ENCODE measurements at places on chromosomes 12 and 14.

DNA sequence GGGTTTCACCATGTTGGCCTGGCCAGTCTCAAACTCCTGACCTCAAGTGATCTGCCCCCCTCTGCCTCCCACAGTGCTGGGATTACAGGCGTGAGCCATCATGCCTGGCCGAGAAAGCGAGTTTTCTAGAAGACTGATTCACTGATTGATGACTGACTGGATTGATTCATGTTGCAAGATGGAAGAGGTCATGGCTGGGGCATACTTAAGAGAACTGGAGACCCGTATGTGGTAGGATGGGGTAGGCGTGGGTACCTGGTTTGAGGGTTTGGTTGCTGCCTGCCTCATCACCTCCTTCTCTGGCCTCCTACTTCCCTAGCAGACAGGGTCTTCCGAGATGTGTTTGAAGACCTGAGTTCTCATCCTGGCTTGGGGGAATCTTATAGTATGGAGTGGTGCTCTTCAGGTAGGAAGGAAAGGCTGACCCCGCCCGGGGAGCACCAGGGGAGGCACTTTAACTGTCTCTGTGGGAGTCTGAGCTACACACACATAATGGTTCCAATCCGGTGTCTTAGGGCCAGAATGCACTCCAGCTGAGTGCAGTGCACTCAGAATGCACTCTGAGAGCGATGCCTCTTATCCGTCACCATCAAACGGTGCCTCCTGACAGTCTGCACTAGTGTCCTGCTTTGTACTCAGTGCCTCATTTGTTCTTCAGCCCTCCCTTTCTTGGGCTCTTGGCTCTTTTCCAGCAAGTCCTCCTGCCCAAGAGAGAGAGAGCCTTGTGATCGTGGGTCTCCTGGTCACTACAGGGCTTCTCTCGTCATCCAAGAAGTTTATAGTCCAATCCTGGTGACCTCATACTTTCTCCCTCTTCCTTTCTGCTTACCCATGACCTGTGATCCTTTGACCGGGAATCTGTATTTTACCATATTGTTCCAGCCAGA lies 19.7 kb downstream of the PLEKHG3 start:
- peak; percentile 66 for DNase-seq

DNA sequence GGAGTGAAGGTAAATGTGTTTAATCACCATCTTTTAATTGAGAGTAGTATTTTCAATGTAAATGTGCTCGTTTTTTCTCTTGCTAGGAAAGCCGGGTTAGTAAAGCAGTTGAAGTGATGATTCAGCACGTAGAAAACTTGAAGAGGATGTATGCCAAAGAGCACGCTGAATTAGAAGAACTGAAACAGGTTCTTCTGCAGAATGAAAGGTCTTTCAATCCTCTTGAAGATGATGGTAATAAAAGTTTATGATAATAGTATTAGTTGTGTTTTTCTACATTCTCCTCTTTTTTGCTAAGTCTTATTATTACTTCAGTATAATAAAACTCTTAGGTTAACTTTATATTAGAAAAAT lies 93.9 kb downstream of the DNAI7 start:
- DNase-seq: no peak

- no peak for DNase-seq
Observed at GRCh38 chr12:89101440-89101839, 250.9 kb downstream of the DUSP6 start.

DNA sequence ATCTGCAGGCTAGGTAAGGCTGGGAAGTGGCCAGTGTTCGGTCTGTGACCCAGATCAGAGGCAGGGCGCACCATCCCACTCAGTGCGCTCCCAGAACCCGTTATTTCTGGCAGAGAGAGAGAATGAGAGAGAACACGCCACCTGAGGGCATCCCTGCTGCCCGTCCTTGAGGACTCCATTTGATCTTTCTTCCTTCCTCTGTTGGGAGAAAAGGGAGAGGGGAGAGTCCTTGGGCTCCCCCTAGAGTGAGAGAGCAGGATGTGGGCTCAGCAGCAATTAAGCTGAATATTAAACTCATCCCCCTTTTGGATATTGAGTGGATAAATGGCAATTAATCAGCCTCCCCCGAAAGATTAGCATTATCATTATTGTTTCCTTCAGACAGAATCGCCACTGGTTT lies 70.6 kb downstream of the IFT43 start:
- DNase-seq: no peak

DNA sequence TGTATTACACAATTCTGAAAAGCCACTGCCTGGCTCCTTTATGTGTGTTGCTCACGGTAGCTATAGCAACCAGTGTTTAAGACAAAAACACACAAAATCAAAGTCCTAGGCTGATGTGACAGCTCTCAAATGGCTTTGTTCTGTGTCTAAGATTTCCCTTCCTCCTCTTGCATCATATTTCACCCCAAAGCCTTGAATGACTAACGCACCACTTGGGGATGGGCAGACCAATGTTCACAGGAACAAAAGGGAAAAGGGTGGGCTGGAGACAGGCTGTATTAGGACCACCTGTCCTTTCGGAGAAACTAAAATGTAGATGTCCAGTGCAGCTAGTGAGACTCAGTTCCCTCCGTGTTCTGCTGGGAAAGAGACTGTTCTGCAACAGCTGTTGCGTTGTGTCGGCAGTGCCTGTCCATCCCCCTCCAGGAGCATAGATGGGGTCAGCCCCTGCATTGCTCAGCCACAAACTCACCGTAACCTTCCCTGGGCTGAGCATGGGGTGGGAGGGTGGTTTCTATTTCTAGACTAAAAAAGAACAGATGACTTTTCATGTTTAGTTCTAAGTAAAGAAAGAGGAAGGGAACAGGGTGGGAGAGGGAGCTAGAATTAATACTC lies 26.8 kb upstream of the DAAM1 start:
- DNase-seq: no peak

GRCh38 chr12:124992874-124993625 lies 395 bp upstream of the BRI3BP start:
- peak; percentile 33 for DNase-seq

- no peak for DNase-seq
Observed at GRCh38 chr14:32932302-32932913, 6.3 kb upstream of the NPAS3 start.

DNA sequence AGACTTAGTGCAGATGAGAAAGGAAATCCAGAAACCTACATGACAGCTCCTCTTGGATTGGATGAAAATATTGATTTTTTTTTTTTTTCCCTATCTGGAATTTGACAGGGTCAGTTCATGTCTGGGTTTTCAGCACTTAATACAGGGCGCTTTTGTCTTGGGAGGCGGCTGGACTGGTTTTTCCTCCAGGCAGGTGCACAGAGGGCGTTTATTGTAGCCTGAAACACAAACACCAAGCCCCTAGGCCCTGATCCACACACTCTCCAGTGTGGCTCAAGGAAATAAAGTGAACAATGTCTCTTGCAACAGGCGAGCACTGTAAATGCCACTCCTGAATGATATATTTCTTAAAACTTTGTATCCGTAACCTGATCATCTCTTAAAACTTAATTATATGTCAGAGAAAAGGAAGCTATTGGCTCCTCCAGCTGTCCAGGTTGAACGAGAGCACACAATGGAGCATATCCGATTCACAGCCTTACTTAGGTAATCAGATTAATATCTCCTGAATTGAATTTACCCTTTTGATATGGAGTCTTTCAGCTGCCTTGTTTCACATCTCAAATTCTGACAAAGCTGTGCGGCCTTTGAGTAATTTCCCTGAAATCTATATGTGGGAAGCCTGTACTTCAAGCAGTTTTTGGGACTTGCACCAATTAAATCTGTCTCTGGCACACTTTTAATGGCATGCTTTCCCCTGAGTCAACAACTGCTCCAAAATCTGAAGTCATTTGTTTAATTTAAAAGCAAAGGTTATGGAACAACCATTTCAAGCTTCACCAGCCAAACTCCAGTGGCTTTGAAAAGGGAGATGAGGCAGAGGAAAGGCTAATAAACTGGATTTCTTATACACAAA lies 485.7 kb downstream of the ZFP36L1 start:
- DNase-seq: peak; percentile 64

DNA sequence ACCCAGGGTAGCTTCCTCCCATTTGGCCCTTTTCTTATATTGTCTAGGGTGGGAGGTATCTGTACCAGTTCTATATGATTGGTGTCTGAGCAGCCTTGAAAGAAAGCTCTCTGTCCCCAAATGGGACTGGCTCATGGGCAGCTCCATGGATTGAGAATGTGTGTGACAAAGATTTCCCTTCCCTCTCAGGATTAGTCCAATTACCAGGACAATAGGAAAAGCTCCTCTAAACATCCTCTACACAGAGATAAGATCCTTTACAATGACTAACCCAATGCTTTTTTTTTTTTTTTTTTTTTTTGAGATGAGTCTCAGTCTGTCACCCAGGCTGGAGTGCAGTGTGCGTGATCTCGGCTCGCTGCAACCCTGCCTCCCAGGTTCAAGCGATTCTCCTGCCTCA lies 112.1 kb downstream of the SLC35F4 start:
- no peak for DNase-seq

- DNase-seq: no peak
Observed at GRCh38 chr12:105773471-105773870, 365.3 kb downstream of the NUAK1 start.

- no peak for DNase-seq
Observed at GRCh38 chr14:72652179-72652578, 241.7 kb downstream of the DPF3 start.

GRCh38 chr12:65446901-65447300 lies 168.4 kb downstream of the MSRB3 start:
- no peak for DNase-seq

DNA sequence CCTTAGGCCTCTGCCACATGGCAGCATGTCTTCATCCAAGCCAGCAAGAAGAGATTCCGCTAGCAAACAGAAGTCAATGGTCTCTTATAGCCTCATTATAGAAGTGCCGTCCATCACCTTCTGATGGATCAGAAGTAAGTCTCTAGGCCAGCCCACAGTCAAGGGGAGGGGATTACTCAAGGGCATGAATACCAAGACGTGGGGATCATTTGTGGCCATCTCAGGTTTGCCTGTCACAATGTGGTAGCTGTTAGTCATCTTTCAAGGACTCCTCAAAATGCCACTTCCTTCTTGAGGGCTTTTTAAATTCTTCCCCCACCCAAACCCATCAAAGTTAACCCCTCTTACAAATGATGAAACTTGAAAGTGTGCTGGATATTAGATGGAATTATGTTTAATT lies 8.1 kb upstream of the ADCY6 start:
- no peak for DNase-seq

DNA sequence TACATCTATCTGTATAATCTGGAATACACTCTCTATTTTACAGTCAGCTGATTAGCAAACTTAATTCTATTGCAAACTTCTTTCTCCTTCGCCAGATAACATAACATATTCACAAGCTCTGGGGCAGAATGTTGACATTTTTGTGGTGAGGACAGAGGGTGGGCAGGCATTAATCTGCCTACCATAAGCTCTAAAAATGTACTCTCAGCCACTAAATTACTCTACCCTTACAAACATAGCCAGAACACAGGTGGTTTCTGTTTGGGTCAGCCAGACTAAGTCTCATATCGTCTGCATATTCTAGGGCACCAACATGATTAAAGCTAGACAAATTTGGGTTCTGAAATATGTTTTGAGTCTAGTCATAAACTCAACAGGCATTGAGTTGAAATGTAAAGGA lies 90.1 kb downstream of the SLC6A15 start:
- DNase-seq: no peak
